ENCODE measurements at places on chromosomes 1 and 21. TPM values are rescaled to one million over a fixed set of nuclear protein-coding genes. Genes with fewer than 3 reads are reported as not detected.

GRCh38 chr1:1360506-1361169, 2.3 kb upstream of the MXRA8 start:
- H3K36me3 ChIP-seq, result no peaks in the 10 kb centered on the region
- peak overlapping the region; percentile 4 for H3K4me3 ChIP-seq
- no peak overlapping the region for H3K27ac ChIP-seq
- H3K27me3 ChIP-seq, result no peaks in the 10 kb centered on the region

GRCh38 chr21:41632748-41633475, 125.0 kb upstream of the TMPRSS2 start:
- peak; percentile 66 for DNase-seq
- H3K27ac ChIP-seq, result no peak overlapping the region
- no peaks in the 10 kb centered on the region for H3K27me3 ChIP-seq

GRCh38 chr1:24721533-24721932, 23.7 kb upstream of the CLIC4 start:
- H3K27ac ChIP-seq, result no peak overlapping the region
- H3K4me1 ChIP-seq, result peaks cover 6% of the 10 kb centered on the region
- no peak for DNase-seq
- H3K4me3 ChIP-seq, result no peak overlapping the region
- peaks cover 7% of the 10 kb centered on the region for H3K36me3 ChIP-seq

GRCh38 chr1:11541236-11541635, 62.3 kb downstream of the DISP3 start:
- H3K4me1 ChIP-seq, result no peaks in the 10 kb centered on the region
- no peaks in the 10 kb centered on the region for H3K36me3 ChIP-seq
- H3K4me3 ChIP-seq, result no peak overlapping the region
- DNase-seq, result no peak
- H3K27ac ChIP-seq, result no peak overlapping the region

DNA sequence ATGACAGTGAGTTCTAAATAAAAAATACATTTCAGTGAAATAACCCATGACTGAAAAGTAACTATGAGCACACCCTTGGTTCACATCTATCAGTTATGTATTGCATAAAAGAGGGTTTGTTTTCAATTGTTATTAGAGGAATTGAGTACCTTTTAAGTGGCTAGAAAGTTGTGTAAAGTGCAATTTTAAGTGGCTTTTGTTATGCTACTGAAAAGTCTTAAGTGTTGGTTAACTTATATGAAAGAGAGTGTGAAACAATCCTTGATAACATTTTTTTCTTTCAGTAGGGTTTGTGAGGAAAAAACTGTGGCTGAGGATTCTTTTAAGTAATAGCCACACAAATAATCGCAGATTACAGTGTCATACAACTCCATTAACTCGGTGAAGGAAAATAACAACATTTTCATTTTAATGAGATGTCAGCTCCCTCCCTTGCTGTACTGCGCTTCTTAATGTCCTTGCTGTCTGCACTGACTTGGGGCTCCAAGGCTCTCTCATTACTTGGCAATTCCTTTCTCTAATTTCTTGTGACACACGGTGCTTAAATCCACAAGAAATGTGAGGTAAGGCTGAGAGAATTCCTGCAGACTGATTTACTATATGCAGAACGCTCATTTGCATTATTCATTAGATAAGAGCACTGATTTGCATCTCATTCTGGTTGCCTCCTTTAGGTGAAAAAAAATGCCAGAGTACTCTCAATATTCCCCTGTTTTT, 40.6 kb downstream of the NTNG1 start:
- no peaks in the 10 kb centered on the region for H3K4me1 ChIP-seq
- no peak overlapping the region for H3K27ac ChIP-seq
- no peaks in the 10 kb centered on the region for H3K27me3 ChIP-seq
- H3K36me3 ChIP-seq, result no peaks in the 10 kb centered on the region
- no peak for DNase-seq

Gene PLPPR5
- not detected for total RNA-seq

Gene BARHL2
- not detected for total RNA-seq

Measured in MCF 10A (cell line).